Stimulated activated CD4-positive, alpha-beta T cell treated with anti-CD3 and anti-CD28 coated beads, Interleukin-15, amount 100 ng/mL, for 48 hours (primary cell): ENCODE measurements at places on chromosomes 1 and 21.
A peak's percentile ranks its signal among the peaks of the same experiment; 100 is the strongest.

GRCh38 chr1:3658231-3658615 lies 5.9 kb downstream of the TP73 start:
- no peak for DNase-seq

DNA sequence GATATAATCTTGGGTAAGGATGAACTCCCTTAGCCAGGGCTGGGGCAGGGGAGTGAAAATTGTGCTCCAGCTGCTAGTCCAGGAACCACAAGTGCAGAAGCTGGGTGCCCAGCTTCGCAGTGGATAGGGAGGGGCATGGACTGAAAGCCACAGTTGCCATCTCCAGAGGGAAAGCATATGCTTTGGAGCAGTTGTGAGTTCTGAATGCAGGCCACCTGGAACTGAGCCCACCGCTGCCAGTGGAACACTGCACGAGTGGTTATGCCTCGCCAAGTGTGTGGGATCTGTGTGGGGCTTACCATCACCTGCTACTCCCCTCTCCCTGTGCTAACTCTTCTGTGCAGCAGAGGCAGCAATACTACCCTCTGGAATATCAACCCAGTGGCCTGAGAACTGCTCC lies 158.4 kb upstream of the DPT start:
- no peak for DNase-seq

- DNase-seq: no peak
Measured at GRCh38 chr1:201715351-201715750, 113.6 kb upstream of the IPO9 start.

DNA sequence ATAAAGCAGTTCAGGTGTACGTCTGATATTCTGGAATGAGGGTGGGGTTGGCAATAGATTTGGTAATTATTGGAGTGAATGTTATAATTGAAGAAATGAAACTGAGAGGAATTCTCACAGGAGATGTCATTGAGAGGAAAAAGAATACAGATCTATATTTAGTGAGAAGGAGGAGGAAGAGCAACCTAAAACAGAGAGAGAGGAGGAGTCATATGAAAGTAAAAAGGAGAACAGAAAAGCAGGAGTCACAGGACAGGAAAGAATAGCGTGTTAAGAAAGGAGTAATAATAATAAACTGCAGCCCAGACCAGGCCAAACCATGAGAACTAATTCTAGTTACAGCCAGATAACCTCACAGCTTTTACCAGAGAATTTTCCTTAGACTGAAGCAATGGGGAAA lies 62.7 kb upstream of the MROH9 start:
- DNase-seq: no peak

- DNase-seq: no peak
Measured at GRCh38 chr1:66132324-66132723, 339.6 kb downstream of the PDE4B start.

- no peak for DNase-seq
Measured at GRCh38 chr21:33246506-33246905, 16.8 kb downstream of the IFNAR2 start.

DNA sequence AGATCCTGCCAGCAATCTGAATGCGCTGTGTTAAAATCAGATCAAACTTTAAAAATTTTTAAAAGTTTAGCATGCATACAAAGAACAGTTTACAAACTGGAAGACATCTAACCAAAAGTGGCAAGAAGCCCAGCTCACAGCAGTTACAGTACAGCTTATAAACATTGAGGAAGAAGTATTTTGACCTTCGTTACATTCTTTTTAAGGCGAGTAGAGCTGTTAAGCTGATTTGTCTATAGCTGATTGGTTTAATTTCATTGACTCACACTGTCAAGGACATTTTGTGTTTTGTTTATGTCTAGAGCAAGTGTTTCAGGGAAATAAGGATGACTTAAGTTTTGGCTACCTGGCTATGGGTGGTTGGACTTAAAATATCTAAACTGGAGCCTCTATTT lies 3.0 kb upstream of the PGM1 start:
- DNase-seq: no peak

GRCh38 chr1:30820299-30820698 lies 62.7 kb upstream of the LAPTM5 start:
- DNase-seq: no peak

DNA sequence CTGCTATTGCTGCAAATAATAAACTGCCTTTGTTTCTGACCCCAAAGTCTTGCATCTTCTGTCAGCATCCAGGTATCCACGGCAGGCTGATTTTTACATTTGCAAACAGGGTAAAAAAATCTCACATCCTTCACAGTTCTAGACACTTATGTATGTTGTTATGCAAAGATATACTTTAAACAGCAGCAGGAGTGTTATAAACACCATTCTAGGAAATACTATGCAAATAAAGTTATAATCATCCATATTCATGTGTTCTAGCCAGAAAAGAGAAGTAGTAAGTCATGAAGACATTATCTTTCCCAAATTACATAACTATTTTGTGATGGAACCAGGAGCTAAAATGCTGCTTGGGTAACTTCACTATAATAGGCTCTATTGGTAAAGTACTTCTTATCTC lies 534.2 kb downstream of the LTN1 start:
- no peak for DNase-seq

DNA sequence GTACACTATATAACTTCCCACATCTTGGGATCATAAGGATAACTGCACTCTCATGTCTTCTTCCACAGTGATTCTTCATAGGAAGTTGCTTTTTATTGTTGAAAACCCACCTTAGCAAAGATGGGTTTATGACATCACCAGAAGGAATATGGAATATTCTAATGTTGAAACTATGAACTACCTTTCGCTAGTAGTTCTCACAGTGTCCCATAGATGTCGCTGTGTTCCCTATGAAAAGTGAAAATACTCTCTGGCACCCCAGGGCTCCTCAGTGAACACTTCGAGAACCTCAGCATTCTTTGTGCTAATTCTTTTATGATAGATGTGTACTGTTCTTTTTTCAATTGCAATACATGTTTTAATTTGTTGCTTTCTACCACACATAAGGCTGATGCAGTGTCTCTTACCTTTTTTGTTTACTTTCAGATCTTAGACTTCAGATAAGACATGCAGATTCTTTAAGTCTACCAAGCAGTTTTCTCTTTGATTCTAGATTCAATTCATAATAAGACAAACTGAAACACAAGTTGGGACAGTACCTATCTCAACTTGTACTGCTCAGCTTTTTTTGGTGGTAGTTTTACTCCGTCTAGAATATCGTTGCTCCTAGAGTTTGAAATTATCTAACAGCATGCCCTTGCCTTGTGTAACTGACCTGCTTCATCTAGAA lies 90.8 kb downstream of the GTF2B start:
- DNase-seq: peak; percentile 5

DNA sequence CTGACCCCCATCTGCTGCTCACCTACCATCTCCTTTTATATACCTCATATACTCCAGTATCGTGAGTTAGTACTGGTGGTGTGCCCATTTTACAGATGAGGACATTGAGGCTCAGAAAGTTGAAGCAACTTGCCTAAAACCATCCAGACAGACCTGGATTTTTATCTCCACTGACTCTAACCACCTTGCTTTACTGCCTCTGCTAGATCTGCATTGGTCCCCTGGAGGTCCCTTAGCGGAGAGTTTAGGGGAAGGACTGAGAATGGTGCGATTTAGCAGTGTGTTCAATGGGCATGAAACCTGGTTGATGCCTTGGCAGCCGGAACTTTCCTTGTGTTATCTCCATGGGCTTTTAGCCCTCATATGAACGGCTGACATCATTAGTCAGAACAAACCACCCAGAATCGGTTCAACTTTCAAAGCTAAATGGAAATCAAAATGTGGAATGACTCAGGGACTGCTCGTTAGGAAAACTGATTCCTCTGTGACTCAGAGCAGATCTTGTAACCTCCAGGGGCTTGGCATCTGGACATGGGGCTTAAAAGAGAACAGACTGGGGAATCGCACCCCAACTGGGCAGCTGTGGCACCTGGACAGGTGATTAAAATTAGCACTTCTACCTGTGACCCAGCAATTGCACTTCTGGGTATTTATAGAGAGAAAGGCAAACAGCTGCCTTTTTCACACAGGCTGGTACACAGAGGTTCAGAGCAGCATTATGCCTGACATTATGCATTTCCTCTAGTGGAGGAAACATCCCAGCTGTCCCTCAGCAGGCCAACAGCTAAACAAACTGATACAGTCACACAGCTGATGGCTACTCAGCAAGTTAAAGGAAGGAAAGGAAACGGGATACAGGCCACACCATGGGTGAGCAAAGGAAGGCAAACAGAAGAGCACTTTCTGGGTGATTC lies 25.3 kb downstream of the TMEM51 start:
- no peak for DNase-seq

GRCh38 chr1:13869172-13869797 lies 169.3 kb downstream of the PRDM2 start:
- no peak for DNase-seq

- DNase-seq: no peak
Measured at GRCh38 chr1:150537732-150538684, 11.2 kb upstream of the ADAMTSL4 start.

DNA sequence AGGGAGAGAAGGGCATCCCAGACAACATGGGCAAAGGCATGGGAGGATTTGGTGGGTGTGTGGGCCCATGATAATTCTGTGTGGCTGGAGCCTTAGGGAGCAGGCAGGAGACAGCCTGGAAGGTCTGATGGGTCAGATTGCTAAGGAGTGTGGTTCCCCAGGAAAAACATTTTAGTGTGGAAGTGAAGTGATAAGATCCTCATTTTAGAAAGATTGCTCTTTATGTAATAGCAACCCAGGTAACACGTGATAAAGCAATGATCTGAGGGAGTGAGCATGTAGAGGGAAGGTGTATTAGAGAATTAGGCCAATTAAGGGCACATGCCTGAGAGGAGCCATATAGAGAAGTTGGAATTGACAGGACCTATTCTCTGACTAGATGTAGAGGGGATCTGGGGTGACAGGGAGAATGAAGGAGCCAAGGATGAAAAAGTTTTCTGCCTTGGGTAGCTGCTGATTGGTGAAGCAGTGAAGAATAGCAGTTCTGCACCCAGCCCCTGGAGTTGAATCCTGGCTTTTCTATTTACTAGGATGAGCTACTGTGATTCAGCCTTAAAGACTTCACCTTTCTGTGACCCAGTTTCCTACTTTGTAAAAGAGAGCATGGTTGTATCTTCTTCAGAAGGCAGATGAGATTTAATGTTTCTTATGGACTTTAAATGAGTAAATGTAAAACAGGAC lies 18.7 kb upstream of the SLAMF6 start:
- no peak for DNase-seq

DNA sequence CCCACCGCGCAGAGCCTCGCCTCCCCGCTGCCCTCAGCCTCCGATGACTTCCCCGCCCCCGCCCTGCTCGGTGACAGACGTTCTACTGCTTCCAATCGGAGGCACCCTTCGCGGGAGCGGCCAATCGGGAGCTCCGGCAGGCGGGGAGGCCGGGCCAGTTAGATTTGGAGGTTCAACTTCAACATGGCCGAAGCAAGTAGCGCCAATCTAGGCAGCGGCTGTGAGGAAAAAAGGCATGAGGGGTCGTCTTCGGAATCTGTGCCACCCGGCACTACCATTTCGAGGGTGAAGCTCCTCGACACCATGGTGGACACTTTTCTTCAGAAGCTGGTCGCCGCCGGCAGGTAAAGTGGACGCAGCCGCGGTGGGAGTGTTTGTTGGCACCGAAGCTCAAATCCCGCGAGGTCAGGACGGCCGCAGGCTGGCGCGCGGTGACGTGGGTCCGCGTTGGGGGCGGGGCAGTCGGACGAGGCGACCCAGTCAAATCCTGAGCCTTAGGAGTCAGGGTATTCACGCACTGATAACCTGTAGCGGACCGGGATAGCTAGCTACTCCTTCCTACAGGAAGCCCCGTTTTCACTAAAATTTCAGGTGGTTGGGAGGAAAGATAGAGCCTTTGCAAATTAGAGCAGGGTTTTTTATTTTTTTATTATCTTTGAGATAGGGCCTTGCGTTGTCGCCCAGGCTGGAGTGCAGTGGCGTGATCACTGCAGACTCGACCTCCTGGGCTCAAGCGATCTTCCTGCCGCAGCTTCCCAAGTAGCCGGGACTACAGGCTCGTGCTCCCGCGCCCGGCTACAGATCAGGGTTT lies at the start of gene PMF1:
Gene PMF1, plus strand, starts transcription at position 175 of the 811 bp plus-strand sequence. Its CDS starts 9 bp downstream, at position 184.
- DNase-seq: peak; percentile 95

DNA sequence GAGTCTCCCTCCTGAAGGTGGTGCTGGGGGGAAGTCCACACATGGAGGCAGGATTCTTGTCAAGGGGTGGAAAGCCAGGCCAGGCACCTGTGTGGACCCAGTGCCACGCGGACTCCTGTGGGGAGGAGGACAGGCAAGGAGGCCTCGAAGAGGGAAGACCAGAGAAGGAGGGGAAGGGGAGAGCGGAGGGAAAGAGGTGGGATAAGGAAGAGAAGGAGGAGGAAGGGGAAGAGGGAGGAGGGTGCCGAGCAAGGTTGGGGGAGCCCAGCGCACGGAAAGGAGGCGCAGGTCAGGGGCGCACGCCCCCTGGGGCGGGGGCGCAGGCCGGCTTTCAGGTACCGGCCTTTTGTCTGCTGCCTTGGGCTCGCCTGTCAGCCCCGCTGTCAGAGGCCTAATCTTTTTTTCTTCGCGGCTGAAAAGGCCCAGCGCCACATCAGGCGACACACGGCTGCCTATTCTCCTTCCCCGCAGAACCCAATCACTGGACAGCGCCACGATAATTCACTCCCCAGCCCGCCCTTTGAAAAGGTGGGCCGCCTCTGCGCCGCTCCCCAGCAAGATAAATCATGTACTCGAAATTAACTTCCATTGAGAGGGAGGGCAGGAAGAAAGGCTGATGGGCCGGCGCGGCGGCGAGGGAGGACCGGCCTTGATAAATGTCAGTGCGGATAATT lies 42.5 kb downstream of the PRDM16 start:
- DNase-seq: no peak

- DNase-seq: no peak
Measured at GRCh38 chr1:164611754-164612642, 53.0 kb downstream of the PBX1 start.

DNA sequence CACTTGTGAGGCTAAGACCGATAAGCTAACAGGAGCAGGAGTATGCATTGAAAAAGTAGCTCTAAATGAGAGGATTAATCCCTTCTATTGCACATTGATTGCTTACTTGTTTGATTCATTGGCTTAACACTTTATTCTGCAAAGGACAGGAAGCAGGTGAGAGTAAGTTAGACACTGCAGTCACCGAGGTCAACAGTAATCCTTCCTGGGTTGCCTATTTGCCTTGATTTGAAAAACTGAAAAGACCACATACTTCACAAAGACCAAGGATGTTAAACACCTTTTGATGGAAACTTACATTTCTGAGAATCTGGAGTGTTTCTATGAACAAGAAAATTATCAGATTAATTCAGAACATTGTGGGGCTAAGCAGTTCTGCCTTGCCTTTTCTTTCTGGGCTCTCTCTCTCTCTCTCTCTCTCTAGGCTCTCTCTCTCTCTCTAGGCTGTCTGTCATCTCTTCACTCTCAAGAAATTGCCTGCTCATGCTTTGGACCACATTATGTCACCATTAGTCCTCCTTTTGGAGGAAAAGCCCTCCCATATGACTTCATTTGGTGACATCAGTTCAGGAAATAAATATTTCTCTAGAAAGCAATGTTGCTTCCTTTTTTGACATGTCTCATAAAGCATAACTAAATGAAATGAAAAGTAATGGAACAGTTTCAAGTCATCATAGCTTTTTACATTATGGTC lies 103.8 kb downstream of the TNFSF18 start:
- no peak for DNase-seq

DNA sequence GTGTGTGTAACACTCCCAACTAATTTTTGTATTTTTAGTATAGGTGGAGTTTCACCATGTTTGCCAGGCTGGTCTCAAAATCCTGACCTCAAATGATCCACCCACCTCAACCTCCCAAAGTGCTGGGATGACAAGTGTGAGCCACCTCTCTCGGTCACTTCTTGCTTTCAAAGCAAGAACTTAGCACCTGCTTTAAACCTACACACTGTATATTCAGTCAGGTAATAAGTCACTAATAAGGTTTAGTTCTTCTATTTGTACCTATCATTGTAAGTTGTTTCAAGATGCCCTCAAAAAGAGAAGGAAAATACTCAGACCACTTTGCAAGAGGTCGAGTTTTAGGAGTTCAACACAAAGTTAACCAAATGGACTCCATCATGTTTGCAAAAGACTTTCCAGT lies 431.3 kb downstream of the MRPL39 start:
- DNase-seq: no peak
